ENCODE measurements at places on chromosomes 4 and X.

DNA sequence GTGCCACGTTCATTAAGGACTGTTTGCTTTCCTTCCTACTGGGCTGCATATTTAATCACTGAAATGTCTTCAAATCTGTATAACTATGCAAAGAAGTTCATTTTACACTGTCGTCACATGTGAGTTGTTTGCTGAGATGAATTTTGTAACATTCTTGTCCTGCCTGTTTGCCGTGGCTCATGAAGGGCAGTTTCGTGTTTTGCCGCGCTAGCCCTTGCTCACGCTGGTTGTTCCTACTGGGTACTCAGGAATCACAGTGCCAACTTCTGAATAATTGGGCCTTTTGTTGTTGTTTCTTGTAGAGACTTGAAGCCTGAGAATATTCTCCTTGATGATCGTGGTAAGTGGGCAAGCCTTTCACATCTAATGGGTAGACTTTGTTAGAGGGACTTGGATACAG, 52.2 kb downstream of the HTT-AS start:
- DNase-seq = no peak

GRCh38 chr4:1463927-1464540, 57.8 kb upstream of the NKX1-1 start:
- no peak for DNase-seq

- DNase-seq = no peak
These were observed 8.1 kb downstream of the SLC34A2 start for GRCh38 chr4:25663781-25664180.

GRCh38 chr4:38788317-38788716, 5.5 kb upstream of the TLR10 start:
- no peak for DNase-seq

- no peak for DNase-seq
These were observed 30.4 kb upstream of the LAMP2 start for GRCh38 chrX:120499301-120500072.

- DNase-seq = no peak
These were observed 225.2 kb upstream of the LEF1 start for GRCh38 chr4:108393890-108394472.

- DNase-seq = no peak
These were observed 977 bp downstream of the RNF175 start for GRCh38 chr4:153758688-153759406.

- DNase-seq = no peak
These were observed 84.6 kb downstream of the TSPAN5 start for GRCh38 chr4:98573791-98574190.

DNA sequence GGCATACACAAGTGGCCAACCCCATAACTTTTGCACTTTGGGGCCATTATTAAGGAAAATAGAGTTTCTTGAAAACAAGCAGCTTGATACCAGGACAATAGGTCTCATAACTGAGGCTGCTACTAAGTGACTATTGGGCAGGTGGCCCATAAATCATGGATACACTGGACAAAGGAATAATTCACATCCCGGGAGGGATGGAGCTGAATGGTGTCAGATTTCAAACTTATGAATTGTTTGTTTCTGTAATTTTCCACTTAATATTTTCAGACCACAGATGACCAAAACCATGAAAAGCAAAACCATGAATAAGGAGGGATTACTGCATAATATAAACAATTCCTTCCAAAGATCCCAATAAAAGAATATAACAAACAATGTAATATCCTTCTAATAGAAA, 114.4 kb downstream of the WDFY3 start:
- no peak for DNase-seq

DNA sequence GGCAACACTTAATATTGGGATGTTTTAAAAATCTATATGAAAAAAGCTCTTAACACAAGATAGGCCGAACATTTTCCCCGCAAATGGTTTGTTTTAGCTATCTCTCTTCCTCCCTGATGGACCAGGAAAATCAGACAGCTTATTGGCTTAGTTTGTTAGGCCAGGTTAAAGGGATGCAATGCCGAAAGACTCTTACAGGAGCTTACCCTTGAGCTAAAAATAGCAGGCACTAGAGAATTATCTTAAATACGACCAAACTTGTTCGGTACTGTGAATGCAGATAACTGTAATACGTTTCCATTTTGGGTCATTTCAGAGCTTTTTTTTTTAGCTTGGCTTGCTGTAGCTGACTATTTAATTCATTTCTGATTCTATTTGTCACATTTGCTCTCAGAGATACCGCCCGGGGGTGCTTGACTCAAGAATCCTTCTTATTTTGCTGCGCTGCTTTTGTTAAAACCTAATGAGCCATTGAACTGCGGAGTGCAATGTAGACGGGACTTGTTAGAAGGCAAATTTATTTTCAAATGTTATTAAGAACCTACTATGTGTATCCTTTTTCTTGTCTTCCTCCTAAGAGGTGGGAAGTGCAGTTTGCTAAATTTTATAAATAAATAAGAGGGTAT, 23.3 kb downstream of the PPARGC1A start:
- no peak for DNase-seq

GRCh38 chr4:95124906-95125504, 367.2 kb downstream of the BMPR1B start:
- DNase-seq = no peak

DNA sequence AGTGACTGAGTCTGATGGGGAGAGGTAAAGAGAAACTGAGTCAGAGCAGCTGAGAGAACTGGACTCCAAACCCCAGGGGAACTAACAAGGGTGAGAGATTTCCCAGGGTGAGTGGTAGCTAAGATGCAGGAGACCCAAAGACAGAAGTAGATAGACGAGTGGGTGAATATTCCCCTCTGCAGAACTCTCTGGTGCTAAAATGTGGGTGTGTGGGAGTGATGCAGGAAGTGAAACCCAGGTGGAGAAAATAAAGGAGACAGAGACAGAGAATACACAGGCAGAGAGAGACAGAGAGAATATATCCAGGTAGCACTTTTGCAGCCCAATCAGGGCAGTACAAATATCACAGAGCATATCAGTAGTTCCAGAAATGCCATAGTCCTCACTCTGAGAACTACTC, 212.5 kb upstream of the ZIC3 start:
- DNase-seq = no peak

DNA sequence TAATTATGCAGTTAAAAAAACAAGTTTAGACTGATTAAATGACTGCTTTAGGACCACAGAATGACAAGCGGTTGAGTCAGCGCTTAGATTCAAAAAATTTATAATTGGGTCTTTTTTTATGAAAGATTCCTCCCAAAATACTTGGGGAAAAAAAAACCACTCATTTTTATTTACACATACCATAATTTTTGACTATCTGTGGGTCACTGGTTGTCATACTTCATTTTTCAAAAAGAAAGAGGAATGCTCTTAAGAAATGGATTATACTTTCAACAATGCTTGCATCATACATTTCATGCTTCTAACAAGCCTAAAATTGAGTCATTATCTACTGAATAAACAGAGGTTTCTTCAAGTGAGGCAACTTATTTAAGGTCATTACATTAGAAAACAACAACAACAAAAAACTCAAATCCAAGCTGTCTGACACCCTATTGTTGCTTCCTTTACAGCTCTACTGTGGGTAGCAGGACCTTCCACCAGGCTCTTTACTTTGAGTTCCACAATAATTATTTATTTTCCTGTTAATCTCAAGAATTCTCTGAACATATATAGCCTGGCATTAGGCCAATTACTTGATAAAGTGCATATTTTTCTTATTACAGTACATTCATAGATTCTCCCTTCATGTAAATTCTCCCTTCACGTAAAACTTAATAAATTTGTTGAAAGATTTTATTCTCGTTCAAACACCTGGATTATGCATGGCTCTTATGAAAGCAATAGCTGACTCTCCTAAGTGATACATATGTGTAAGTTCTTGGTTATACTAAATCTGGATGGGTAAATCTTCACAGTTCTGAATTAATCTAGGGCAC, 445.5 kb downstream of the PCDH10 start:
- no peak for DNase-seq

DNA sequence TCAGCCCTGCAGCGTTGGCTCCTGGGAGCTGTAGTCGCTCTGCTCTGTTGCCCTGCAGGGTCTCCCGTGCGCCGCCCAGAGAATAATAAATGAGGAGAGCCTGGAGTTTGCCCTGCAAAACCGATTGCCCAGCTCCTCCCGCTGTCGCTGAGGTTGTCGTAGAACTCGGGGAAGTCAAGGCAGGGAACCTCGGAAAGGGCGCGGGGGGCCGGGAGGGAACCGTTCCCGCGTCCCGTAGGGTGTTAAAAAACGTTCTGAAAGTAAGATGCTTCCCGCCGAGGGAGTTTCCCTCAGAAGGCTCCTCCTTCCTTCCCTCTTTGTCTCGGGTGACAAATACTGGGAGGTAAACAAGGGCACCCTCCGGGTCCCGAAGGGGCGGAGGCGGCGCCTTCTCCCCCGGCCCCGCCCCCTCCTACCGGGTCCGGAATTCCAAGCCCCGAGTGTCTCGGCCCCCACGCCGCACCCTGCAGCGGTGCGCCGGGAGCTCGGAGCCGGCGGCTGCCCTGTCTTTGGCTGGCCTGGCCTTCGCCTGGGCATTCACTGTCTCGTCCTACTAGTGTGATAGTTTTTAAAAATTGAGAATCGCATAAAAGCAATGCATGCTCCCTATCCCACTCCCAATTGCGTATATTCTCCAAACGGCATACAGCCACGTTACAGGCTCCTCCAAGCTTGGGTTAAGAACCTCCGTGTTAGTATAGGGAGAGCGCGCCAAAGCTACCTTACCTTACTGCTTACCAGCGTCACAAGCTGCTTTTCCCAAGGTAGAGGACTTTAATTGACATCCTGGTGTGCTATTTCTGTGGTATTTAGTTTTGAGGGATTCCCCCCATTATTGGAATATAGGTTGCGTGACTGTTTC, 964 bp upstream of the HMGB2 start:
- DNase-seq = peak; percentile 82

- DNase-seq = peak; percentile 45
These were observed 618 bp downstream of the RBBP7 start for GRCh38 chrX:16869393-16870094.

GRCh38 chr4:135741583-135741982, 1540.0 kb upstream of the PABPC4L start:
- no peak for DNase-seq

- DNase-seq = no peak
These were observed 44.8 kb downstream of the GAB1 start for GRCh38 chr4:143381189-143382118.

GRCh38 chr4:155419266-155419665, 42.5 kb upstream of the MAP9 start:
- DNase-seq = no peak

- no peak for DNase-seq
These were observed 55.3 kb upstream of the RAPGEF2 start for GRCh38 chr4:159047478-159048165.

GRCh38 chr4:88029556-88029955, 22.1 kb downstream of the PKD2 start:
- no peak for DNase-seq

DNA sequence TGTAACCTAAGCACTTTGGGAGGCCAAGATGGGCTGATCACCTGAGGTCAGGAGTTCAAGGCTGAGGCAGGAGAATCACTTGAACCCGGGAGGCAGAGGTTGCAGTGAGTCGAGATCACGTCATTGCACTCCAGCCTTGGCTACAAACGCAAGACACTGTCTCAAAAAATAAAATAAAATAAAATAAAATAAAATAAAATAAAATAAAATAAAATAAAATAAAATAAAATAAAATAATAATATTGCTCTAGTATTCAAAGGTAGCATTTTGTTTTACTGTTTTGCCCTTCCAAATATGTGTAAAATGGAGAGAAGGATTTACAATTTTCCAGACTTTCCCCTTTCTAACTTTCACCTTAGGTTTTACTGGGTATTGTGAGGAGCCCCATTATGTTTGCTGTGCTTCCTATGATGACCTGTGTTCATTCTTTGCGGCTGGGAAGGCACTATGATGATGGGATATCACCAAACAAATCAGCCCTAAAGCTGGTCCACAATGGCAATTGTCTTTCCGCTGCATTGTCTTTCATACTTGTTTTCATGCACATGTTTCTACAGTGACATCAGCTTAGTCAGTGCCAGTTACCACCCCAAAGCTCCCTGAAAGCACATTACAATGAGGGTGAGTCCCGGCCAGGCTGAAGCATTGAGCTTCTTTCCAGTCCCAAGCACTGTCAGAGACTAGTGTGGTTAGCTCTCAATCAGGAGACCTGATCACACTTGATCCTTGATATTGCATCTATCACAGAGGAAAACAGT, 50.8 kb downstream of the DTHD1 start:
- DNase-seq = no peak

GRCh38 chr4:116529129-116529528, 556.2 kb downstream of the TRAM1L1 start:
- DNase-seq = no peak

GRCh38 chr4:102642631-102643298, 118.0 kb downstream of the MANBA start:
- no peak for DNase-seq

GRCh38 chr4:151685303-151685702, 75.5 kb downstream of the GATB start:
- no peak for DNase-seq

GRCh38 chr4:72971572-72971971, 97.9 kb downstream of the COX18 start:
- no peak for DNase-seq

- DNase-seq = no peak
These were observed 57.2 kb downstream of the FBXW7 start for GRCh38 chr4:152478461-152479237.

DNA sequence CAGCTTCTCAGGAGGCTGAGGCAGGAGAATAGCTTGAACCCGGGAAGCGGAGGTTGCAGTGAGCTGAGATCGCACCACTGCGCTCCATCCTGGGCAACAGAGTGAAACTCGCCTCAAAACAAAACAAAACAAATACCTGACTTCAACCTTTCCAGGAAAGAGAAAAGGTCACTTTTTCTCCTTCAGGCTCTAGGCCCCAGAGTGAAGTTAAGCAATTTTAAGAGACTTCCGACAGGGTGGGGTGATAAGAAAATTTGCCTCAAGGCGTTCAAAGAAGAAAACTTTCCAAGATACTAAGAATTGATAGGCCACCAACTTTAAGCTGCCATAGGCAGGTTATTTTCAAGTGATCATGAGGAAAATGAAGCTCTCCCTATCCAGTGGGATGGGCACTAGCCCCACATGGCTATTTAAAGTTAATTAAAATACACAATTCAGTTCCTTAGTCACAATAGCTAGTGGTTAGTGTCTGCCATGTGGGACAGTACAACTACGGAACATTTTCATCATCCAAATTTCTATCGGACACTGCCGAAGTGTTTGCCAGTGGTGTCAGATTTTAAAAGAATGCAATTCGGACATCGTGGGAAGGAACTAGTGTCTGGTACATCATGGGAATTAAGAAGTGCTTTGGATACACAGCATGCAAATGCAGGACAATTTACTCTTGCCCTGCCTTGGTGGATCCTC, 33.0 kb downstream of the SMS start:
- DNase-seq = no peak

DNA sequence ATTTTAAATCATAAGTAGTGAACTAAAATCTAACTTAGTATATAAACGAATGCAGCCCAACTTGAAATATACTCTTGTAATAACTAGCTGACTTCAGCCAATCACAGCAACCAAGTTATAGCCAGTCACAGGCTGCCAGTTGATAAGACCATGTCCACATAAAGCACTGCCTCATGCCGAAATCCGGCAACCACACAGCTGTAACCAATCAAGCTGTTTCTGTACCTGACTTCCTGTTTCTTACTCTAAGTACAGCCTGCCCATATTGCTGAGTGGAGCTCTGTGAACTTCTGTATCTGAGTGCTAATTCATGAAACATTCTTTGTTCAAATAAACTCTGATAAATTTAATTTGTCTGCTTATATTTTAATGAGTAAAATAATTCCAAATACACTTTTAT, 805.3 kb upstream of the EPHA5 start:
- no peak for DNase-seq

- DNase-seq = no peak
These were observed 57.1 kb upstream of the DDX3X start for GRCh38 chrX:41276661-41277506.

GRCh38 chr4:52051615-52052474, 741 bp downstream of the SPATA18 start:
- DNase-seq = no peak

Measured in liver (tissue), 10 donors.